ENCODE measurements at places on chromosomes 2 and 18.

GRCh38 chr2:43676322-43677050 is at the start of gene C1GALT1C1L:
Gene C1GALT1C1L, minus strand, starts transcription at chr2:43676429. Its CDS starts 107 bp downstream, at chr2:43676322.
- DNase-seq, result no peak

DNA sequence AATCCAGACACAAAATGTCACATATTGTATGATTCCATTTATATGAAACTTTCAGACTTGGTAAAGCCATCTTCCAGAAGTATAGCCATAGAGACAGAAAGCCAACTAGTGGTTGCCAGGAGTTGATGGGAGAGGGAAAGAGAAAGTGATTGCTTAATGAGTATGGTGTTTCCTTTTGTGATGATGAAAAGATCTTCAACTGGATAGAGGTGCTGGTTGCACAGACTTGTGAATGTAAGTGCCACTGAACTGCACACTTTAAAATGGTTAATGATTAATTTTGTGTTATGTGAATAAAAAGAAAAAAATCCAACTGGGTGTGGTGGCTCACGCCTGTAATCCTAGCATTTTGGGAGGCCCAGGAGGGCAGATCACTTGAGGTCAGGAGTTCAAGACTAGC is 135.3 kb upstream of the SLC1A4 start:
- DNase-seq, result no peak

GRCh38 chr2:128038411-128038810 is 10.6 kb upstream of the SAP130 start:
- DNase-seq, result no peak

- no peak for DNase-seq
Observed at GRCh38 chr2:53484531-53484930, 283.1 kb upstream of the CHAC2 start.

GRCh38 chr18:60259052-60259681 is 113.4 kb downstream of the MC4R start:
- DNase-seq, result no peak

- no peak for DNase-seq
Observed at GRCh38 chr2:102698369-102699111, 63.3 kb upstream of the TMEM182 start.

DNA sequence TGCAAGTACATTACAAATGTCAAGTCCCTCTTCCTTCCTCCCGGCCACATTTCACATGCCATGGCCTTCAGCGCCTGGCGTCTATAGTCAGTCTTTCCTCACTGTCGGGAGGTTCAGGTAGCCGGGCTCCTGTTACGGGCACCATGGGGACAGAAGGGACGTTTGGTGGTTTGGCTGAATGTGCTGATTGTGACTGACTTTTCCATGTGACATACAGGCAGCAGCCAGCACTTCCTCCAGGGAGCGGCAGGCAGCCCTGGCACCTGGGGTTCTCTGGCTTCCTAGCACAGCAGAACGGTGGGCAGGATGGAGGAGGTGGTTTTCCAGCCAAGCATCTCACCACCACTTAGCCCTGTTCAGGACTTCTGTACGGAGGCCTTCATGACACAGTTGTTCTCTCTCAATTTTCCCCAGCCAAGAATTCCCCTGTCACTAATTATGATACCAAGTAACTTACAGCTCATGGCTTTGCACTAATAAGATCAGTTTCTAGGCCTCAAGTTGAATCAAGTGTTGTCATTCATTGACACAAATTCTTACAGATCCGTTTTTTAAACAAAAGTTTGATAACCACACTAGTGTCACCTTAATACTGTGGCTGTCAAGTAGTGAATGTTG is 83.9 kb upstream of the REV1 start:
- no peak for DNase-seq

GRCh38 chr2:65121-65520 is 18.8 kb upstream of the FAM110C start:
- DNase-seq, result no peak

- no peak for DNase-seq
Observed at GRCh38 chr2:136424112-136424511, 306.2 kb upstream of the CXCR4 start.

DNA sequence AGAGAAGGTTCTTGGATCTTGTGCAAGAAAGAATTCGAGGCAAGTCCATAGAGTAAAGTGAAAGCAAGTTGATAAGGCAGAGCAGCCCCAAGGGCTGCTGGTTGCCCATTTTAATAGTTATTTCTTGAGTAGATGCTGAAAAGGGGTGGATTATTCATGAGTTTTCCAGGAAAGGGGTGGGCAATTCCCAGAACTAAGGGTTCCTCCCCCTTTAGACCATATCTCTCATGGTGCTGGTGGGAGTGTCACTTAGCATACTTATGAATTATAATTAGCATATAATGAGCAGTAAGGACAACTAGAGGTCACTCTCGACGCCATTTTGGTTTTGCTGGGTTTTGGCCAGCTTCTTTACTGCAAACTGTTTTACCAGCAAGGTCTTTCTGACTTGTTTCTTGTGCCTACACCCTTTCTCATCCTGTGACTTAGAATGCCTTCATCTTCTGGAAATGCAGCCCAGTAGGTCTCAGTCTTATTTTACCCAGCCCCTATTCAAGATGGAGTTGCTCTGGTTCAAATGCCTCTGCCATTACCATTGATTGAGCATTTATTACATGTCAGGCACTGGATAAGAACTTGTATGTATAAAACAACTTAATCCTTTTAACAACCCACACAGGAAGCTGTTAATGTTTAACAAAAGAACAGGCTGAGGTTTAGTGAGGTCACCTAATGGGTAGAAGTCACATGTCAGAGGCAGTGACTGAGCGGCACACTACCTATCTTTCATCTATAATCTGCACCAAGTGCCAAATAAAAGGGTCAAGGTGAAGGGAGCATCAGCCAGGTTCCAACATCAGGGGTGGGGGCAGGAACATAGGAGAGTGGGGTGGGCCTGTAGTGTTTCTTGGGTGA is 250.9 kb downstream of the ICOS start:
- no peak for DNase-seq
